ENCODE measurements at places on chromosomes 1 and 21.
A peak's percentile ranks its signal among the peaks of the same experiment; 100 is the strongest.

DNA sequence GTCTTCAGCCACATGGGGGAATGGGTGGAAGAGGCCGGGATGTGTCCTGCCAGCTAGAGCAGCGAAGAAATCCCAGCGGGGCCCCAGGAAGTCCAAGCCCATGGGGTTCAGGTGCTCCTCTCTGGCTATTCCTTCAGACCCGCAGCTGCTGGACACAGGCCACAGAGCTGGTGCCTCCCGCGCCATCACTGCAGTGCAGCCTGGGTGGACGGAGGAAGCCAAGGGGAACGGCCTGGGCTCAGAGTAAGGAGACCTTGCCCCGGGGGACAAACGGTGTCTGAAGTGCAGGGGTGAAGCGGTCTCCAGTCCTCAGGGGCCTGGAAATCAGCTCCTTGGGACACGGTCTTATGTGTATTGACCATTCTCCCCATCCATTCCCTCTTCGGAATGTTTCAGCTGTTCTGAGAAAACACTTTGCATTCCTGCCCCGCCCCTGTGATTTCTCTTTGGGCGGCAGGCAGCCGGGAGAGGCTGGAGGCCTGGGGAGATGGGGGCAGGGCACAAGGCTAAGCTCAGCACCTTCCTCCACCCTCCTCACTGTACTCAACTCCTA is 18.4 kb downstream of the MTHFR start:
- DNase-seq, result no peak

- DNase-seq, result no peak
Observed at GRCh38 chr21:43190951-43191350, 22.1 kb downstream of the CRYAA start.

DNA sequence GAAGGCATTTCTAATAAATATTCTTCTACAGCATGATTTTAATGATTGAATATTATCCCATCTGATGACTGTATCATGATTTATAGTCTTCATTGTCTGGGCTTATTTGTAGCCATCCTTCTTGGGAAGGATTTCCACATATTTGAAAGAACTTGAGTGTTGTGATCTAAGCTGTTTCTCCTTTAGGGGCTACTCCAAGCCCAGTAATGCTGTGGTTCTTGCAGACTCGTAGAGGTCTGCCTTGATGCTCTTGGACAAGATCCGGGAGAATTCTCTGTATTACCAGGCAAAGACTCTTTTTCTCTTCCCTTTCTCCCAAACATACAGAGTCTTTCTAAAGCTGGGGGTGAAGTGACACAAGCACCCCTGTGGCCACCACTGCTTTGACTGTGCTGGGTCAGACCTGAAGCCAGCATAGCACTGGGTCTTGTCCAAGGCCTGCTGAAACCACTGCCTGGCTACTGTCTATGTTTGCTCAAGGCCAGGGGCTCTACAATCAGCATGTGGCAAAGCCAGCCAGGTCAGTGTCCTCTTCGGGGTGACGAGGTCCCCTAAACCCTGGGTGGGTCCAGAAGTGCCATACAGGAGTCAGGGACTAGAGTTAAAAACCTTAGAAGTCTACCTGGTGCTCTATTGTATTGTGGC is 107.4 kb downstream of the GIPC2 start:
- no peak for DNase-seq

GRCh38 chr1:86105533-86105866 is 51.1 kb downstream of the COL24A1 start:
- no peak for DNase-seq

- no peak for DNase-seq
Observed at GRCh38 chr1:201553496-201554189, 14.7 kb downstream of the NAV1 start.

DNA sequence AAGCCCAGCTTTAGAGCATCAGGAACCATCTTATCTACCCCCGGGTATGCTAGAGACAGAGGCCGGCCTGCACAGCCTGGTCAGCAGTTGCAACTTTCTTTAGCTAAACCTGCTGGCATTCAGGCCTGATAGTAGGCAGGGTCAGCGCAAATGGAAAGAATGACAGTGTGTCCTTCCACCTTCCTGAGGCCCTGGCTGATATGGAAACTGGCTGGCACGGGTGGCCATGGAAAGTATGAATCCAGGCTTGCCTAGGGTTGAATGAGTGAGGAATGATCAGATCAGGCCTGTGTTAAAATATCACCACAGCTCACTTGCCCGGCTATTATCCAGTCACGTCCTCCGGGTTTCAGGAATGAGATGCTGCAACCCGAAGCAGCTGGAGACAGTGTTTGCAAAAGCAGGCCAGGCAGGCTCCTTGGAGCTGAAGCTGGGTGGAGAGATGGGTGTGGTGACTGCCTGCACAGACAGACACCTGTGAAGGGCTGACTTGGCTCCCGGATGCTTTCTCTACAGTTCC is 34.7 kb downstream of the RCAN1 start:
- DNase-seq, result no peak

- DNase-seq, result no peak
Observed at GRCh38 chr1:86696522-86696921, 7.9 kb upstream of the SH3GLB1 start.

- peak; percentile 20 for DNase-seq
Observed at GRCh38 chr21:20999659-21000058, 1.4 kb downstream of the NCAM2 start.

DNA sequence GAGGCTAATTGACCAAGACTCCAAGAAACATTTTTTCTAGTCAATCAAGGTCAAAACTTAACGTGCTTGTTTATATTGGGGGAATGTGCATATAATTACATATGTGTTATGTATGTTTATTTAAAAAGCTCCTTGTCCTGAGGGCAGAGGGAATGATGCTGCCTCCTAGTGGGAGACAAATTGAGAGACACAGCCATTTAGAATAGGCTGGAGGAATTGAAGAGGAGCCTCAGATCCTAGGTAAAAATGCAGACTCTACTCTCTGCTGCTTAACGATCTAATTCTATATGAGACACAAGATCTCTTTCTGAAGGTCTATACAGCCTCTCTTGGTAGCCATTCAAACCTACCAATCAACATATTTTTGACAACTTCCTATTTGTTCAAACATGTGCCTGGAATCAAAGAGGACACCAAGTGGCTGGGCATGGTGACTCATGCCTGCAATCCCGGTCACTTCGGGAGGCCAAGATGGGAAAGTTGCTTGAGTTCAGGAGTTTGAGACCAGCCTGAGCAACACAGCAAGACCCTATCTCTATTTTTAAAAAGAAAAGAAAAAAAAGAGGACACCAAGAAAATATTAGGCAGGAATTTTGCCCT is 136.6 kb upstream of the ZNF648 start:
- peak; percentile 20 for DNase-seq

DNA sequence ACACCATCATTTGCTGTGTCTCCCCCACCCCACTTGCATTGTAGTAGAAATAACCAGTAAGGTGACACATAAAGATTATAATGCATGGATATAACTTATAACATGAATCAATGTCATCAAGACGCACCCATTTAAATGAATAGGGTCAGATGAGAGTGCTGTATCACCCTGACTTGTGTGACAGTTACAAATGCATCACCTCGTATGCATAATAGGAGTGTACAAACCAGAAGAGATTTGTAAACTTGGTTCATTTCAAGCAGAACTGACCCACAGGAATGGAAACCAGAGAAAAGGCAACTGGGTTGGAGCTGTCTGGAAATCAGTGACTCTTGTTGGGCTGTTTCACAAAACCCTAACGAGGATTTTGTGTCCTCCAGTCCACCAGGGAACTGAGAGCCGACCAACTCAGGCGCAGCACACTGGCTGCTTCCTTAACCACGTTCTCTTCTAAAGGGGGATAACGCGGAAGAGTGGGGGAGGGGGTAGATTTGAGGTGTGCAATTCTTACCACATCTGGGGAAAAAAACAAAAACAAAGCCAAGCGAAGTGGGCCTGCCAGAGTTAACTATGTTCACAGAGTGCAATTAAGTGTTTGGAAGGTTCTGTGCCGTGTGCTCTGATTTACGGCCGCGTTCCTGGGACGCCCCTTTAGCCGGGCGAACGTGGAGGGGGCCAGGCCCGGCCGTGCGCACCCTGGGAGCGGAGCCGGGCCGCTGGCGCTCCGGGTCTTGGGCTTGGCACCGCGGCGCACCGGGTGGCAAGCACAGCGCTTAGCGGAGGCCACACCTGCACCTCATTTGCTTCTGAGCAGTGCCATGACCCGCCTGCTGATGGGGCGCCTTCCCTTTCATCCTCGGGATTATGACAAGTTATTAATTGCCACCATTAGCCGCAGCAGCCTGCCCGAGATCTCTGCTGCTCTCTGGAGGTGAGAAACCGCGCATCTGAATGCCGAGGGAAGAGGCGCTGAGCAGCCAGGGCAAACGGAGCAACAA is 248.8 kb upstream of the FOXD3 start:
- DNase-seq, result no peak

DNA sequence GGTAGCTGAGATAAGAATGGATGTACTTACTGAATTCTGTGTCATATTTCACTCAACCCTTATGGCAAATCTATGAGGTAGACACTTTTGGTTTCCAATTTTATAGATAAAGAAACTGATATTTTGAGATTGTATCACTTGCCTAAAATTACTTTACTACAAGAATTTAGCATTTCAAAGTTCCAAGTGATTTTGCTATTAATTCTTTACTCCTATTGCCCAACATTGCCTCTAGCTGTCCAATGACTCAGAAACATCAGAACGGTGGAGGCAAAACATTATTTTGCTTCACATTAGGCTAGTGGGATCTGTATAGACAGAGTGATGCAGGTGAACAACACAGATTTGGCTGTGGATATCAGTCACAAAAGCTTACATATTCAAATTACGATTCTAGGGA is 747.2 kb upstream of the NEGR1 start:
- no peak for DNase-seq

DNA sequence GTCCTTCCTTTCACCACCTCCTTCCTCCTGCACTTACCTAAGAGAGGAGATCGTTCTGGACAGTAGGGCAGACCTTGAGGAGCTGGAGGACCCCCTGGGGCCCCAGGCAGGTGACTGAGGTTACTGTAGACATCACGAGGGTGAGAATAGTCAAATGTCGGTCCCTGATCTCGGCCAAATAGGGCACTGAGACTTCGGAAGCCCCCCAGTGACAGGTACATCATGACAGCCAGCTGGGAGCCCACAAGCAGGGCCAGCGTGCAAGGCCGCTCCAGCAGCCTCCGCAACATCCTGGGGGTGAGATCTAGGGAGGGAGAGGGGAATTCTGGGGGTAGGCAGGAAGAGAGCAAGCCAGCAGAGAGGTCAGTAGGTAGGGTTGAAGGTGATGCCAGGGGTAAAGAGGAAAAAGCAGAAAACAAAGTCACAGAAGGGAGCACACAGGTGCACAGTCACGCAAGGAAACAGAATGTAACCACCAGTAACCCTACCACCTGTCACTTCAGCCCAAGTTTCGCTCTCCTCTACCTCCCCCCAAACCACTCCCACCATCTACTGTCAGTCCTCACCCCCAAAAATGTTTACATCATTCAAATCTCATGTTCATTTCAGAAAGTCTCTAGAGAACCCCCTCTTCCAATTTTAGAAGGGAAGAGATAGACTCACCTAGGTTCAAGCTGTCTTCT is 1.4 kb downstream of the B4GALT3 start:
- no peak for DNase-seq

GRCh38 chr1:27253596-27253995 is 19.2 kb downstream of the WDTC1 start:
- no peak for DNase-seq

- DNase-seq, result no peak
Observed at GRCh38 chr1:51654000-51654399, 37.1 kb downstream of the OSBPL9 start.

DNA sequence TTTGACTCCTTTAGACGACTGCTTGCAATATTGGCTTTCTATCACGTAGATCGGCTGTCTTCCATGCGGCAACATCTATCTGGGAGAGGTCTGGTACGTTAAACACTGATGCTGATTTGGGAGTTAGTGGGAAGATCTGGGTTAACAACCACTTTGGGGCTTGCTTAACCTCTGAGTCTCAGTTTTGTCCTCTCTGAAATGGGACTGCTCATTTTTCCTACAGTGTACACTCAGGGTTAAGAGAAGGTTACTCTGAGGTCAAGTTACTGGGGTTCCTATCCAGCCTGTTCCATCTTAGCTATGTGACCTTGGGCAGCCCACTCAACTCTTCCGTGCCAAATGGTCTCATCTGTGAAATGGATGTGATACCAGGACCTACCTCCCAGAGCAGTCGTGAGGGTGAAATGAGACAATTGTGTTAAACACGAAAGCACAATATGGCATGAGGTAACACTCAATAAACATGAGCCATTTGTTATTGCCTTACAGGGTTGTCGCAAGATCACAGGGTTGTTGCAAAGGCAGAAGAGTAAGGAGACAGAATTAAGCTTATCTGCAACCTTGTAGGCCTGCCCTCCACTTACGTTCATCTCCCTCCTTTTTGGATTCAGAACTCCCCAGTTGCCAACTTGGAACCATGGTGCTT is 5.6 kb downstream of the ABCA4 start:
- no peak for DNase-seq

DNA sequence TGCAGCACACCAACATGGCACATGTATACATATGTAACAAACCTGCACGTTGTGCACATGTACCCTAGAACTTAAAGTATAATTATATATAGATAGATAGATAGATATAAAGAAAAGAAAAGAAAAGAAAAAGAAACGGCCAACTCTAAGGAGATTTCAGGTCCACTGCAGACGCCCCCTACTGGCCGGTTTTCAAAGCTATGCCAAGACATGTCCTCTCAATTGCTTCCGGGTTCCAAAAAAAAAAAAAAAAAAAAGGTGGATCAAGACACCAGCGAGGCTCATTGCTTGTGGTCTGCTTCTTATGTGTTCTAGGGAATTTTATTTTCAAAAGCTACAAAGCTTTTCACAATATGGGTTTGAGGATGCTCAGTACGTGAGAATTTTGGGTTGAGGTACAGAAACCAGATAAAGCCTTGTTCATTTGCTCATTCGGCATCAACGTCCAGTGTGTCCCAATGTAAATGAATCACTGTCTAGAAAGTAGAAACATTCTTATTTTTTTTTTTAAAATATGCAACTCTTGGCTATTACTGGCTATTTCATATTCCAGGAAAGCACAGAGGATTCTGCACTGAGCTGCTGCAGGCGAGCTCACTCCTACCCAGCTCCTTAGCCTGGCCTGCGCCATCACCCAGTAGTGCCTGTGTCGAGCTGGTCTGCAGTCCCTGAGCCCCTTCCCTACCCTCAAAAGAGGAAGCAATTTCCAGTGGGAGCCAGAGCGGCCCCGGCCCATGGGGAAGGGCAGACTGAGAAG is 643.0 kb downstream of the KIF26B start:
- peak; percentile 23 for DNase-seq

DNA sequence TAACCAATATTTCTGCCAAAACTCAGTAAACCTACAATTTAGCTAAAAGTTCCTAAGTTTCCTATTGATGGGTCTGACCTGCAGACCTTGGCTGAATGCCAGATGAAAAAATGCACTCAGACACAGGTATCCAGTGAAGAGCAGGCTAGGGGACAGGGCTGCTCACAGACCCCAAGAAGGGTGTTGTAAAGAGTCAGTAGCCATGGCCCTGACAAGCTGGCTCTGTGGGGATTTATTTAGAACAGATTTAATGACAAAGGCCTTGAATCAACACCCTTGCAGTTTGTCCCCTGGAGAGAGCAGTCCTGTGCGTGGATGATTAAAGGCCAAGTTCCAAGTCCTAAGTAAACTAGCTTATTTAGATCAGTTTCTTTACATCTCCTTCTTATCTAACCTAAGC is 1243.2 kb upstream of the ADGRL4 start:
- no peak for DNase-seq

- no peak for DNase-seq
Observed at GRCh38 chr21:27647921-27648320, 681.0 kb upstream of the ADAMTS5 start.

GRCh38 chr1:219898375-219898774 is 30.0 kb downstream of the SLC30A10 start:
- no peak for DNase-seq

All from HT1080 (cell line).